ENCODE measurements at places on chromosomes 7 and 10.
A peak's percentile ranks its signal among the peaks of the same experiment; 100 is the strongest.

DNA sequence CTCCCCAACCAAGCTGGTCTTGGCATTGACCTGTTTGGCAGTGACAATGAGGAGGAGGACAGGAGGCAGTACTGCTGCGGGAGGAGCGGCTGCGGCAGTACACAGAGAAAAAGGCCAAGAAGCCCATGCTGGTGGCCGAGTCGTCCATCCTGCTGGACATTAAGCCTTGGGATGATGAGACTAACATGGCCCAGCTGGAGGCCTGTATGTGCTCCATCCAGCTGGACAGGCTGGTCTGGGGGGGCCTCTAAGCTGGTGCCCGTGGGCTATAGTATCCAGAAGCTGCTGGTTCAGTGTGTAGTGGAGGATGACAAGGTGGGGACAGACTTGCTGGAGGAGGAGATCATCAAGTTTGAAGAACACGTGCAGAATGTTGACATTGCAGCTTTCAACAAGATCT, 39.1 kb upstream of the ZNF273 start:
- no peak for DNase-seq

DNA sequence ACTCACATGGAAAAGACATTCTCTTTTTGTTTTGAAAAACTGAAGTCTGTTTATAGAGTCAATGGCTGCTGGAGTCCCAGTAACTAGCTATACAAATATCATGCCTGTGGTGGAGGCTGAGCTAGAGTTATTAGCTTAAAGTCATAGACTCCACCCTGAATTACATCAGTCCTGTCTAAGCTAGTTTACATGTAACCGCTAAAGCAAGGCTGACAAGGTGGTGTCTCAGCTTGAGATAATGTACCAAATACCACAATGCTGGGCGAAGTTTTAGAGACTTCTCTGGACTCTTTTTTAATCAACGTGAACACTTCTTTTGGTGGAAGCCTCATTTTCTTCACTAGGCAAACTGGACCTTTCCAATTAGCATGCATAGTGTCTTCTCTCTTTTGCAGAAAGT, 219.4 kb downstream of the ANK3 start:
- peak; percentile 2 for DNase-seq

- DNase-seq = peak; percentile 96
Observed at GRCh38 chr7:5396999-5397663, 26.5 kb downstream of the TNRC18 start.

DNA sequence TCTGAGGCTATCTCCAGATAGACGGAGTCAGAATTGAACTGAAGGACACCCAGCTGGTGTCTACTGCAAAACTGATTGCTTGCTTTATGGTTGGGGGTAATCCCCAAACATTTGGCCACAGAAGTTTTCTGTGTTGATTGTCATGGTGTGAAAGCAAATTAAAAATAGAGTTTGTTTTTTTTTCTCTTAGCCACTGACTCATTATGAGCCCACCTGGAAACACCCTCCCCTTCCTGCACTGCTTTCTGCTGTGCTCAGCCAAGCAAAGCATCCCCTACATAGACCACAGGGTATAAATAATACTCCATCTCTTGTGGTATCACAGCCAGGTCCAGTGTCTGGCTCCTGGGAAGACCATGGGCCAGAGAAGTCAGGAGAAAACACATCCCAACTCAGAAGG, 6.5 kb upstream of the VWC2 start:
- DNase-seq = peak; percentile 89

GRCh38 chr7:27168265-27168947, 3.1 kb upstream of the HOXA9 start:
- DNase-seq = no peak
